Natural killer cell (primary cell): ENCODE measurements at places on chromosomes 13 and 19. TPM values are rescaled to one million over a fixed set of nuclear protein-coding genes. Genes with fewer than 3 reads are reported as not detected.

The SLC5A5 gene
- total RNA-seq = 0.43 TPM

The SLITRK6 gene
- not detected for total RNA-seq

The DAND5 gene
- not detected for total RNA-seq

The CD177 gene
- total RNA-seq = not detected

The CEACAM16 gene
- not detected for total RNA-seq

The SSC5D gene
- total RNA-seq = 0.68 TPM

GRCh38 chr19:37979547-37980082, 72.6 kb downstream of the SIPA1L3 start:
- peaks cover 25% of the 10 kb centered on the region for H3K4me1 ChIP-seq
- H3K4me3 ChIP-seq = no peak overlapping the region
- H3K27ac ChIP-seq = peak overlapping the region; percentile 71
- H3K36me3 ChIP-seq = no peaks in the 10 kb centered on the region

GRCh38 chr13:40585911-40586471, 80.5 kb downstream of the FOXO1 start:
- H3K27ac ChIP-seq = no peak overlapping the region
- peaks cover 12% of the 10 kb centered on the region for H3K4me1 ChIP-seq
- no peak for DNase-seq
- no peaks in the 10 kb centered on the region for H3K27me3 ChIP-seq

- DNase-seq = no peak
- H3K4me3 ChIP-seq = no peak overlapping the region
- H3K27ac ChIP-seq = no peak overlapping the region
- no peaks in the 10 kb centered on the region for H3K27me3 ChIP-seq
- H3K36me3 ChIP-seq = no peaks in the 10 kb centered on the region
Measured at GRCh38 chr13:65783383-65783782, 1446.8 kb downstream of the PCDH9 start.

GRCh38 chr13:49400755-49401659, 42.9 kb downstream of the CAB39L start:
- H3K36me3 ChIP-seq = no peaks in the 10 kb centered on the region
- no peaks in the 10 kb centered on the region for H3K4me1 ChIP-seq
- H3K4me3 ChIP-seq = peak overlapping the region; percentile 2
- no peaks in the 10 kb centered on the region for H3K27me3 ChIP-seq
- DNase-seq = no peak

DNA sequence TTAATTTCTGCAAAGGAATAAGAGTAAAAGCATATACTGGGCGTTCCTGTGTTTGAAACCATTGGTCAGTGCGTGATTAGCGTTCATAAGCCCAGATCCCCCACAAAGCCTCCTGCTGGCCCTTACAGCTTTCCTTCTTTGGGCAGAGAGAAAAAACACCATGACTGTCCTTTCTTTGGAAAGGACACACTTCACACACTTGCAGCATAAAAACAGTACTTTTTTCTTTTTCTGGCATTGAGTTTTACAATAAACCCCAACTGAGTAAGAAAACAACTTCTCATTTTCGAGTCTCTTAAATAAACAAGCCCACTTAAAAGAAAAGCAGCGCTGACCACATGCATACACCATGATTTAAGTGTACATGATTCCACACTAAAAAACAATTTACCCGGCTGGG, 35.8 kb downstream of the SMAD9 start:
- H3K27me3 ChIP-seq = no peaks in the 10 kb centered on the region
- no peak overlapping the region for H3K4me3 ChIP-seq
- no peak overlapping the region for H3K27ac ChIP-seq

DNA sequence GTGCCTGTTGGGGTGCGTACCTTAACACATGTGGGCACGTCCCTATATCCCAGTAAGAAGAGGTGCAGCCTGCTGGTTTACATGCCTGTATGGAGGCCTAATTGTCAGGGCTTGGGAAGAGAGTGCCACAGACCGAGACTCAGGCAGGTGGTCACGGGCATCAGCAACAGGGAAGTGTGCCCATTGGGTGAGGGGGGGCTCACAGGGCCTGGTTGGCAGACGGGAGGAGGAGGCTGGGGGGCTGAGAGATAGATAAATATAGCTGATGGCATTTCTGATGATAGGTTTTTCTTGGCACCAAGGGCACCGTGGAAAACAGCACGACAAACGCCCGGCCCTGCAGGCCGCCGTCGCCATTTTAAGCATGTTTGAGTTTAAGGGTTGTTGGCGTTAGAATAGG, 37.6 kb downstream of the NFIX start:
- no peaks in the 10 kb centered on the region for H3K27me3 ChIP-seq
- H3K4me1 ChIP-seq = no peaks in the 10 kb centered on the region
- no peak overlapping the region for H3K27ac ChIP-seq
- no peaks in the 10 kb centered on the region for H3K36me3 ChIP-seq
- no peak for DNase-seq

GRCh38 chr19:3722443-3723109, 14.4 kb downstream of the TJP3 start:
- no peak overlapping the region for H3K4me3 ChIP-seq
- H3K4me1 ChIP-seq = peaks cover 19% of the 10 kb centered on the region

GRCh38 chr13:39616087-39616694, 13.2 kb upstream of the LHFPL6 start:
- no peak overlapping the region for H3K27ac ChIP-seq
- no peak overlapping the region for H3K4me3 ChIP-seq
- peaks cover 2% of the 10 kb centered on the region for H3K27me3 ChIP-seq
- DNase-seq = peak; percentile 77
- H3K4me1 ChIP-seq = no peaks in the 10 kb centered on the region
- no peaks in the 10 kb centered on the region for H3K36me3 ChIP-seq

GRCh38 chr13:32736648-32737047, 150.4 kb downstream of the PDS5B start:
- H3K4me3 ChIP-seq = peak overlapping the region; percentile 22
- peak overlapping the region; percentile 96 for H3K27ac ChIP-seq
- no peaks in the 10 kb centered on the region for H3K4me1 ChIP-seq
- H3K27me3 ChIP-seq = no peaks in the 10 kb centered on the region
- no peaks in the 10 kb centered on the region for H3K36me3 ChIP-seq
- no peak for DNase-seq

GRCh38 chr13:77545626-77546412, 10.3 kb downstream of the SCEL start:
- no peaks in the 10 kb centered on the region for H3K4me1 ChIP-seq
- H3K36me3 ChIP-seq = no peaks in the 10 kb centered on the region
- no peak overlapping the region for H3K4me3 ChIP-seq
- no peak overlapping the region for H3K27ac ChIP-seq
- no peaks in the 10 kb centered on the region for H3K27me3 ChIP-seq

- no peak overlapping the region for H3K4me3 ChIP-seq
- no peaks in the 10 kb centered on the region for H3K36me3 ChIP-seq
- no peak for DNase-seq
- no peak overlapping the region for H3K27ac ChIP-seq
Measured at GRCh38 chr19:18610556-18611326, 1.9 kb upstream of the TMEM59L start.

GRCh38 chr13:113747291-113747833, 11.7 kb upstream of the TMEM255B start:
- no peaks in the 10 kb centered on the region for H3K36me3 ChIP-seq
- no peak overlapping the region for H3K4me3 ChIP-seq
- peaks cover under 1% of the 10 kb centered on the region for H3K27me3 ChIP-seq
- no peak for DNase-seq

DNA sequence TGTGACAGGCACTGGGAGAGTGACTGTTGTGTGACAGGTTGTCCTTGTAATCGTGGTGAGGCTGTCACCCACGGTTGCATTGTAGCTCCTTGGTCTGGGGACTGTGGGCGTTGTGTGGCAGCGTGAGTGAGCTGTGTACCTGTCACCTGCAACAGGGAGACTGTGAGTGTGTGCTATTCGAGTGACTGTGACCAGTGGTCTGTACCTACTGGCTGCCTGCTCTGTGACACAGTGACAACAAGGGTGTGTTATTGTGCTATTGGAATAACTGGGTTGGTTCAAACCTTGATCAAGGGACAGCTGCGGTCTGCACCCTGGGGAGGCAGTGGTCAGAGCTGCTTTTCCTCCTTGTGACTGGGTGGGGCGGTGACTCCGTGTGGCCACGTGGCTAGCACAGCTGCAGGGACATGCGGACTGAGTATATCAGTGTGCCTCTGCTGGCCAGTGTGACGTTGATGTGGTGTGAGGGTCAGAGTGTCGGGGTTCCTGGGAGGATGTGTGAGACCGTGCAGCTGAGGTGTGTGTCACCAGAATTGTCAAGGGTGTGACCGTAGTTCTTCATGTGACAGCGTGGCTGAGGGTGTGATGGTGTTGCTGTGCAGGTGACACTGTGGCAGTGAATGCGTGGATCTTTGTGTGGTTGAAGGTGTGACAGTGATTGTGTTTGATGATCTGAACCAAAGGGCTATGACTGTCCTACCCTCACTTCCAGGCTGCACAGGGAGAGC, 10.1 kb upstream of the NFIX start:
- H3K27me3 ChIP-seq = peaks cover 7% of the 10 kb centered on the region
- no peaks in the 10 kb centered on the region for H3K36me3 ChIP-seq
- peak overlapping the region; percentile 26 for H3K27ac ChIP-seq
- peak; percentile 78 for DNase-seq

GRCh38 chr19:43532571-43532961, 422 bp upstream of the ZNF575 start:
- peak overlapping the region; percentile 78 for H3K4me3 ChIP-seq
- peaks cover 26% of the 10 kb centered on the region for H3K4me1 ChIP-seq
- H3K27me3 ChIP-seq = no peaks in the 10 kb centered on the region
- no peak for DNase-seq
- peak overlapping the region; percentile 56 for H3K27ac ChIP-seq
